COLO829 (cell line): ENCODE measurements at places on chromosomes 4 and X.

DNA sequence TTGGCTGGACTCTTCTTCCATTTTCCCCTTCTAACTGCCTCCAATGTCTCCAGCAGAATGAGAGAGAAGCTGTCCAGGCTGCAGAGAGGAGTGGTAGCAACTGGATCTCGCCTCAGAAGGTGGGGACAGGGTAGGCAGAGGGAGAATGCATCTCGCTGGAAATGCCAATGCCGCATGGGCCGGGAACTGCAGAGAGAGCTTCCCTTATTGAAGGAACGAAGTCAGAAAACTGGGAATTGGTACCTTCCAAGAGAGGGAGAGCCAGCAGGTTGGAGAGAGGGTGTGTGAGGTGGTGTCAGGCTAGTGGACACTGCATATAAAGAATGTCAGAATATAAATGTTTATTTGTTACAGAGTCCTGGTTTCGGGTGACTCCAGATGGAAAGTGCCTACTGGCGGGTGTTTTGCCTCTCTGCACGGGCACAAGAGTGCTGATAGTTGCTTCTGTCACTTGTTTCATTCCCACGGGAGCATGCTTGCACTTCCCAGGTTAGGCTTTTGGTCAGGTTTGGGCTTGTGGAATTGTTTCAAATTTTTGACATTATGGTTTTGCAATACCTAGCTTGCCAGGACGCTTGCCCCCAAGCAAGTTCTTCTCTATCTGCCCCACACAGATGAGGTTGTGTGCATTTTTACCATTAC, 156.8 kb upstream of the STS start:
- DNase-seq, result no peak

DNA sequence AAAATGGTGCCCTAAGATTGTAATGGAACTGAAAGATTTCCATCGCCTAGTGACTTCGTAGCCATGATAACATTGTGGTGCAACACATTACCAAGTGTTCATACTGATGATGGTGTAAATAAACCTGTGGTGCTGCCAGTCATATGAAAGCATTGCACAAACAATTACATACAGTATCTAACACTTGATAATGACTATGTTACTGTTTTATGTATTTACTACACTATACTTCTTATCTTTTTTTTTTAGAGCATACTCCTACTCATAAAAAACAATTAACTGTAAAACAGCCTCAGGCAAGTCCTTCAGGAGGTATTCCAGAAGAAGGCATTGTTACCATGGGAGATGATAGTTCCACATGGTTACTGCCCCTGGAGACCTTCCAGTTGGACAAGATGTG, 152.7 kb upstream of the EDNRA start:
- no peak for DNase-seq

DNA sequence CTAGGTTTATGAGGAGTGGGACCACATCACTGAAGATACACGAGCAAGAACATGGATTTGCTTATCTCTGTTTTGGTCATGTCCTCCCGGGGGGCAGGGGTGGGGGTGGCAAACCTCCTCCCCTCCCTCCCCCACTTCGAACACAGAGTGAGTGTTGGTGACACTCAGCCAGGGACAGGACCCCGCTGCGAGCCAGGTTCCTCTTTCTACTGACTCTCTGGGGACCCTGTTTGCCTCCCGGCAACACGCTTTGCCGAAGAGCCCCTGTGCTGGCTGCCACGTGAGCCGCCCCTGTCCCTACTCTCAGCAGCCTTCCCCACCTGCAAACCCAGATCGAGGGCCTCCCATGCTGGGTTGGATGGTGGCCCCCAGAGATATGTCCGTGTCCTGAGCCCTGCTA, 34.7 kb downstream of the P2RY8 start:
- DNase-seq, result no peak

GRCh38 chr4:186946682-186947294, 223.1 kb upstream of the FAT1 start:
- DNase-seq, result no peak

GRCh38 chr4:109177096-109177810, 125.2 kb downstream of the COL25A1 start:
- DNase-seq, result no peak

DNA sequence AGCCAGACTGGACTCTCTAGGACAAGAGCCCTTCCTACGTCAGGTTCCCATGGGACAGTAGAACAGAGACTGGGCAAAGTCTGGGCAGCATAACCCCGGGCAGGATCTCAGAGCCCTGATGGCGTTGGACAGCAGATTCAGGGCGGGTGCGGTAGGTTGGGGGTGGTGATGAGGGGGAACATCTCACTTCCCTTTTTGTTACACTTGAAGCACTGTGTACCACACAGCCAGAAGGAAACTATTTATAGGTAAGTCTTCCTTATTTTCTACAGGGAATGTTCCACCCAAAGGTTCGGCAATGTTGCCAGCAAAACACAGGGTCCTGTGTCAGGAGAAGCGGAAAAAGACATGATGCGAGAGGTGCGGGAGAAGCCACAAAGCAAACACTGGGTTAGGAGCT, 54.3 kb downstream of the TSC22D3 start:
- no peak for DNase-seq

- no peak for DNase-seq
Measured at GRCh38 chr4:53498706-53499105, 92.6 kb downstream of the LNX1 start.

DNA sequence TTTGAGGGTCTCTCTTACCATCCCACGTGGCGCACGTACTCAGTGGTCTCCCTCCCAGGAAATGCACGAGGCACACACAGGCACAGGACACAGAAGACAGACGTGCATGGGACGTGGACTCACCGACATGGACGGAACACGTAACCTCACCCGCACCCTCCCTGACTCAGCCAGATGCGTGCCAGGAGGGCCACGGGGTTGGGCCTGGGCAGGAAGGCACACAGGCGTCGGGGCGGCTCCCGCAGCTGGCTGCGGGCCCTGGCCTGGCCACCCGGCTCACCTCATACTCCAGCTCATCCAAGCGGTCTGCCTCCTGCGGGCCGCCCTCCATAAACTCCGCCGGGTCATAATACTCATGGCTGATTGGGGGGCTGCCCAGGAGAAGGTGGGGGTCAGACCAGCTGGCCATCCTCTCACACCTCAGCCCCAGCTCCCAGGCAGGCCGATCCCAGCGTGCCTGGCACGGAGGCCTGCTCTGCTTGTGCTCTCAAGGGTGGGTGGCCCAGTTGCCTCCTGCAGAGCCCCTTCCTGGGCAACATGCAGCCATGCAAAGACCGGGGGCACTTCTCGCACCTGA, 12.6 kb downstream of the SSR4 start:
- no peak for DNase-seq

DNA sequence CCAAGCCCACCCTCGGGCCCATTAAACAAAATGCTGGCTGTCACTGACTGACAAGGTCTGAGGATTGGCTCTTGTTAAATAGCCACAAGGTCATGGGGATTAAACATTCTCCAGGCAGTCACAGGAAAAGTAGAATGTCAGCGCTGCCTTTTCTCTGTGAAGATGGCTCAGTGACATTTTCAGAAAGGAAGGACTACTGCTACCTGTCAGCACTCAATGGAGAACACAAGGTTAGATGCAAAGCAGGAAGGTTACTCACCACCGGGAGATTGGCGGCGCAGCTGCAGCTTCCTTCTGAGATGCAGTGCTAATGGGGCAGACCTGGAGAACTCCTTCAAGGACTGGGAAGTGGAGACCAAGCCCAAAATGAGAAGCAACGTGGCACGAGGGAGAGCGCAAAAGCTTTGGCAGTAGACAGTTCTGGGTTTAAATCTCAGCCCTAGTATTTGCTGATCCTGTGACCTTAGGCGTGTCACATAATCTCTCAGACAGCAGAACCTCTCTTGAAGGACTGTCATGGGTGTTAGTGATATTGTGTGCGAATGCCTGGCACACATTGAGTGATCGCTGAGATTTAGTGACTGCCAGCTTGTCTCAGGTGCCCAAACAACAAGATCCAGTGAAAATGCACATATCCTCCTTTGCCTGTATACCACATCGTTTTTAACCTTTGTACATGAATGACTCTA, 213.1 kb upstream of the BOD1L1 start:
- no peak for DNase-seq

GRCh38 chrX:30900227-30900626, 11.2 kb upstream of the TAB3 start:
- DNase-seq, result peak; percentile 50

- DNase-seq, result no peak
Measured at GRCh38 chr4:152990471-152991131, 54.5 kb downstream of the FHDC1 start.

DNA sequence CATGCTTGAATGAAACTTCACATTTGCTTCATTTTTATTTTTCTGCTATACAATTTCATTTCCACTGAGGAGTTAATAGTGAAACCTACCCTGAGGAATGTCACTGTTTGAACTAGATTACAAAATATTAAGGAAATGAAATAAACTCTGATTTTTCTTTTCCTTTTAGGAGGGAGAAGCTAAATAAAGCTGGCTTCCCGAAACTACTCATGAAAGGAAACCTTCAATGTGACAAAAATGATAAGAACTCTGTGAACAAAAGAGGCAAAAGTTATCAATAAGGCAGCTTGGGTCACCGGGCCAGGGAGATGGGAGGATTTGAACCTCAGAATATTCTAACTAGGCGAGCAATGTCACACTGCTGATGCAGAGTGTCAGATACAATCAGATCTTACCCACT, 185.2 kb downstream of the APBB2 start:
- no peak for DNase-seq

DNA sequence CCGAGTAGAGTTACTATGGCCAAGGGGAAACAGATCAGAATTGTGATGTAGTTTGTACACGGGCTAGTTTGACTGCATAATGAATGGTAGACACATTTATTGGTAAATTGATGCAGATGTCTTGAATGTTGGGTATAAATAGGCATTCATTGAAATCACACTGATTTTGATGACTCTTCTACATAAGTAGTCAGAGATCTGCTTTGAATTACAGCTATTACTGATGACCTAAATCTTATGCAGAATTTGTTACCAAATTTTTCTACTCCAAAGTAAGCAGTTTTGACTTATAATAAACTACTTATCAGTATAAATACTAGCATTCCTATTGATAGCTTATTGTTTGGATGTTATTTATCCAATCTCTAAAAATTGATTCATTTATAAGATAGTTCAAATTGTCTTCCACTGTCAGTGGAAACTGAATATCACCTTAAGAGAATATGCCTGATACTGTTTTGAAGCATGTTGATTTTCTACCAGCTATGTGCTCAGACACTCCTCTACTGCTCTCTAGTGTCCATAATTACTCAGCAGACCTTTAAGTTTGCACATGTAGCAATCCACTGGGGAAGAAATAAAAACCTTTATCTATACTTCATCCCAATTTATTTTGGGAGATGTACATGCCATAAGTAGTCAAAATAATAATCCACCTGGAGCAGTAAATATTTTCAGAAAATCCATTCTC, 120.3 kb downstream of the RASL11B start:
- DNase-seq, result peak; percentile 38

DNA sequence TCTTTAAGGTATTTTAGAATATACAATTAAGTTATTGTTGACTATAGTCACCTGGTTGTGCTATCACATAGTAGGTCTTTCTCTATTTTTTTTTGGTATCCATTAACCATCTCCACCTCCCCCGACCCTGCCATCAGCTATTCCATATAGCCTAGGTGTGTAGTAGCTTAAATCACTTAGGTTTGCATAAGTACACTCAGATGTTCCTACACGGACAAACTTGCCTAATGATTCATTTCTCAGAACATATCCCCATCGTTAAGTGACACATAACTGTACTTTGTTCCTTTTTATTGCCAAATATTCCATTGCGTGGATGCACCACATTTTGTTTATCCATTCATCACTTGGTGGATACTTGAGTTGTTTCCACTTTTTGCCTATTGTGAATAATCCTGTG, 67.9 kb downstream of the SLAIN2 start:
- no peak for DNase-seq

DNA sequence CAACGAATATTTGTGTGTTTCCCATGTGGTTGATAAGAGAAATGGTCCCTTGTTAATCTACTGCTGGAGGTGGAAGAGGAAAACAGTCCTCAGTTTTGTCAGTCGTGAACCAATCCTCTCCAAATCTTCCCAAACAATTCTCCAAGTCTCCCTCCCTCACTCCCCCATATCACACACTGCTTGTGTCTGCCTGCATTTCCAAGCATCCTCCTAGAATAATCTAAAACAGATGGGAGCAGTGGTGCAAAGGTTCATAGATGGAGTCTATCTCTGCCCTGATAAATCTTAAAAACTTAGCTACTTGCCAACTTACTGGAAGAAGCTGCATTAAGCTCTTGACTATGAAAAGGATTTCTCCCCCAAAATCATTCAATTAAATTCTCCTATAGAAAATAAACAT, 43.7 kb upstream of the SH3KBP1 start:
- DNase-seq, result no peak

DNA sequence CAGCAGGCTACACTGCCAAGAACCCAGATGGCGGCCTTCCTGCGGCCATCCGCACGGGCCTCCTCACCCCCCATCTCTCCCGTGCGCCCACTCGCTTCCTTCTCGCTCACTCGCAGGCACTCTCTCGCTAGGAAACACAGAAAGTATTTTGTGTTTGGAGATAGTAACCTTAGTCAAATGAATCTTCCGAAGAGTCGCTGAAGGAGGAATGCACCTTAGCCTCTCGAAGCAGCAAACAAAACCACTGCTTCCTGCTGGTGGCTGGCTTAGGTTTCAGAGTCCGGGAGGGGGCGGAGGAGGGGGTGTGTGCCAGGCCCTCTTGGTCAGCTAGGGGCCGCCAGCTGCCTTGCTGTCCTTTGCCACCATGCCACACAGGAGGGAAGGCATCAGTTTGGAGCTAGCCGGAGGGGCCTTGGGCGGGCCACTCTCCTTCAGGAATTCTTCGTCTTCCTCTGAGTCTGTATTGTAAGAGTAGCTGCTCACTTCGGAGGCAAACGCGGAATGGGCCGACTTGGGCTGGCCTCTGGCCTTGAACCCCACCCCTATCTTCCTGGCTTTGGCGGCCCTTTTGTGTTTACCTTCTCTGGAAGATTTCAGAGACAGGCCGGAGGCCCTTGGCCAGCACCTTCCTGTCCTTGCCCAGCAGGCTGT, 73.2 kb upstream of the UCP1 start:
- DNase-seq, result no peak

DNA sequence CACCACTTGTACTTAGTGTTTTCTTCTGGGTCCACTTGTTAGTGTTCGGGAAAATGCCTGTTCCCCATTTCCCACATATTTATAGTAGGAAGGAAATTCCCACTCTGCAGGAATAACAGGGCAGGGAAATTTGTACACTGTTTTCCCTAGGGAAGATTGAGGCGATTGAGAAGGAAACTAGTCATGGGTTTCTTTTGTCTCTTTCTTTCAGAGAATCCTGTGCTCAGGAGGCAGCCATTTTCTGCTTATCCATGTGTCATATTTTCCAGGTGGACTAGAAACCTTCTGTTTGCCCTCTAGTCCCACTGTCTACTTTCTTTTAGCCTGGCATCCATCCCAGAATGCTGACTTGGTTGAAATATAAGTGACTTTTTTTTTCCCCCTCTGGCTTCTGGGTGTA, 299.1 kb upstream of the ANKRD50 start:
- DNase-seq, result no peak

DNA sequence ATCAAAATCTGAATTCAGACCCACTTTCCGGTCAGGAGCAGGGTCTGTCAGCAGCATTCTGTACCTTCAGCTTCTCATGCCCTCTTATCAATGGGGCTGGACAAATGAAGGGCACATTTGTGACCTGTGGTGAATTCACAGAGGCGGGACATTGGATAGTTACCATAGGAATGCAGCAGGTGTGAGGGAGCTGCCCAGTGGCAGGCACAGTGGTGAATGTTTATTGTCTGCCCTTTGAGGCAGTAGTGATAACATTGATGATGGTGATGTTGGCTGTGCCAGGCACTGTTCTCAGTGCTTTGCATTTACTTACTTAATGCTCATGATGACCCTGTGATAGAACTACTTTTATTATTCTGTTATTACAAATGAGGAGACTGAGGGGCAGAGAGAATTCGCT, 101.2 kb upstream of the KIT start:
- DNase-seq, result no peak

- no peak for DNase-seq
Measured at GRCh38 chr4:100289946-100290345, 99.7 kb upstream of the DDIT4L start.
